ENCODE measurements at places on chromosomes 4 and X. TPM values are rescaled to one million over a fixed set of nuclear protein-coding genes. Genes with fewer than 3 reads are reported as not detected.

GRCh38 chr4:8730159-8730558 lies 137.6 kb downstream of the CPZ start:
- DNase-seq, result no peak

- DNase-seq, result no peak
Observed at GRCh38 chr4:52852711-52853110, 9.4 kb upstream of the RASL11B start.

PDZD4 gene
- total RNA-seq, result 0.70 TPM

- no peak for DNase-seq
Observed at GRCh38 chr4:113614414-113614813, 147.1 kb downstream of the CAMK2D start.

MAPK10 gene
- total RNA-seq, result 0.29 TPM

DNA sequence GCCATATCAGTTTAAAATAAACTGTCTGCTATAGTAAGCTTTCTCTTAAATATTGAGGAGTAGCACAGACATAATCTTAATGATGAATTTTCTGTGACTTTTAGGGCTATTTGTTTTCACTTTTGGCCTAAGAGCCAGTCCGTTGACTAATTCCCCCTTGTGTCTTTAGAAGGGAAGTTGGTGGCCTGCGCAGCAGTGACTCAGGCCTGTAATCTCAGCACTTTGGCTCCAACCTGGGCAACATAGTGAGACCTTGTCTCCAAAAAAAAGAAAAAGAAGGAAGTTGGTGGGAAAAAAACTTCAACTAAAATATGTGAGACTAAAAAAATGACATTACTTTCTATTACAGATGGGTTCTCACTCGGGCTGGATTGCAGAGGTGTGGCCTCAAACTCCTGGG lies 3.4 kb downstream of the NCAPG start:
- DNase-seq, result no peak

PI4K2B gene
- total RNA-seq, result 43.2 TPM

GRCh38 chr4:84809946-84810345 lies 156.5 kb downstream of the WDFY3 start:
- DNase-seq, result no peak

DNA sequence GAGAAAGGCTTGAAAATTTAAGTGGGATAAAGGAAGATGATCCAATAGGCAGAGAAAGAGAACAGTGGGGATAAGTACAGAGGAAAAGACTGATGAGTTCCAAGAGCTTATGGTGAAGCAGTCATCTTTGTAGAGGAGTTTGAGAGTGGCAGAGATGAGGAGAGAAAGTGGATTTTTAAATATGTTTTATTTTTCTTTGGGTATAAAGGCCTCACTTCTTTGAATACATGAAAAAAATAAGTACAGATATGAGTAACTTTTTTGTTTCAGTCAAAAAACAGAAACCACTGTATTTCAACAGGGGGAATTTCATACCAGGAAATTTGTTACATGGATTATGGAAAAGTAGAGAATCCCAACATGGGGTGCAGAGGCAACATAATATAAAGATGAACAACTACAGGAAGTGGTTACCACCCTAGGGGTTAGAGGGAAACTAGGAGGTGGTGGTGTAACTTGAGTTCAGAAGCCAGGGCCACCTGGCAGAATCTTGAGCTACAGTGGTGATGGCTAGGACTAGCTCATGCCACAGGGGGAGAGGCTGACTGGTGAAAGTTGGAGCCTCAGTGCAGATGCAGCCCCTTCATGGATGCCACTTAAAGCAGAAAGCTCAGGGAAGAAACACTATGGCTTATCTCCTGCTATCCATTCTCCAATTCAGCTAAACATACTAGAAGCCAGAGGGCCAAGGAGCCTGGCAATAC lies 3.4 kb upstream of the CYBB start:
- no peak for DNase-seq

GRCh38 chr4:120010646-120011045 lies 56.0 kb downstream of the MAD2L1 start:
- no peak for DNase-seq

DNA sequence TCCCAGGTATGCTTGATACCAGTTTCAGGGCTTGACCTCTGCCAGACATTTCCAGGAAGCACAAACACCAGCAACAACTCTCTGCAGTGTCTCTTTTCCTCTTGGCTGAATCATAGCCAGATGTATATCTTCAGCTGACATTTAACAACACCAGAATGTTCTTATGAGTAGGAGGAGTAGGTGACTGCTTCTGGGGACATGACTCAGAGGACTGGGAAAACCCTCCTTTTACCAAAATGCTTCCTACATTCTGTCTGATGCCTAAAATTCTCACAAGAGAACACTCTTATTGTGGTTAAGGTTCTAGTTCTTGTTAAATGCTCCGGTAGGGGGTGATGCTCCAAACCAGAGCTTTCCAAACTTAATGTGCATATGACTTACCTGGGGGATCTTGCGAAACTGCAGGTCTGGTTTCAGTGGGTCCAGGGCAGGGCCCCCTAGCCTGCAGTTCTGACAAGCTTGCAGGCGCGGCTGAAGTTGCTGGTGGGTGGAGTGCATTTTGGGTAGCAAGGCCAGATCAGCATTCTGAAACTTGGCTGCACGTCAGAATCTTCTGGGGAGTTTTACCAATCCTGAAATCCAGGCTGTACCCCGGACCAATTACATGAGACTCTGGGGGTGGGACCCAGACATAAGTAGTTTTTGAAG lies 329.3 kb upstream of the RPS6KA3 start:
- peak; percentile 52 for DNase-seq

DNA sequence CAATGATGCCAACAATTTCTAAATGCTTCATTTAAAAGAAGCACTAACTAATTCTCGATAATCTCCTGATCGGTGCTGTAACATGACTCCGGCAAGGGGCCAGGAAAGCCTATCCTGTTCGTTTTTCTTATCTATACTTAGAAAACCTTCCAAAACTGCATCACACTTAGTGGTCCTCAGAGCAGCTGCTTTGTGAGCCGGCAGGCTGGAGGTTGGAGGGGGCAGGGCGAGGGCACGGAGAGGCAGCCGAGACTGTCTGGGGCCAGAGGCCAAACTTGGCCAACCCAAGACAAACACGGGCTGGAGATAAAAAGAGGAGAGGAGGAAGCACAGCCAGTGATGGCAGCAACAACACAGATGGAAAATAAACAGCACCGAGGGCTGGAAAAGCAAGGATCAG lies 455.7 kb downstream of the BCOR start:
- DNase-seq, result no peak

GRCh38 chr4:126748736-126749135 lies 884.0 kb upstream of the INTU start:
- DNase-seq, result no peak

GRCh38 chr4:188492886-188493285 lies 353.6 kb downstream of the TRIML1 start:
- no peak for DNase-seq

DNA sequence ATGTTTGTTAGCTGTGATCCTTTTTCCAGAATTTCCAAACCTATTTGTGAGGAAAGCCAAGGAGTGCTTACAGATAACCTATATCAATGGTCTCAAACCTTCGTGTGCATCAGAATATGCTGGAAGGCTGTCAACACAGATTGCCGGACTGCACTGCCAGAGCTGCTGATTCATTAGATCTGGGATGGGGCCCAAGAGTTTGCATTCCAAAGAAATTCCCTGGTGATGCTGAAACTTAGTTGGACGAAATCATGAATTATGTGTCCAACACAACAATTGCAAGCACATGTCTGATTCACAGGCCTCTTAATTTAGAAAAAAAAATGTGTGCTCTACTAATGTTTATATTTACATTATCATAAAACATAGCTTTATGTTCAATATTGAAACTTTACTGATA lies 544.0 kb upstream of the AMOT start:
- DNase-seq, result no peak

GLUD2 gene
- 0.14 TPM for total RNA-seq

DNA sequence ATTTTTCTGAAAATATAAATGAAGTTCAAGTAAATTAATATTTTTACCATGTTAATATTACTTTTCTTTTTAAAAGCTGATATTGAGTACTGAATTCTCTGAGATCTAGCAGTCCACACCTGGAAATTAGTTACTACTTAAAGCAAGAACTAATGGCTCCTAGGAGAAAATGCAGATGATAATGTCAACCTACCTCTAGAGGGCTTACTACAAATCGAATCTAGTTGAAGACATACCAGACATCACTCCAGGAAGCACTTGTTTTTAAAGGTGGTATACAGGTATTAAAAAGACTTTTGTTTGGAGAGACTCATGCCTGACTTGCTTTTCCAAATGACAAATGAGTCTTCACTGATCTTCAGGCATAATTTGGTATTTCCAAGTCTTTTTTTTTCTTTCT lies 516.4 kb upstream of the BOD1L1 start:
- DNase-seq, result no peak

DNA sequence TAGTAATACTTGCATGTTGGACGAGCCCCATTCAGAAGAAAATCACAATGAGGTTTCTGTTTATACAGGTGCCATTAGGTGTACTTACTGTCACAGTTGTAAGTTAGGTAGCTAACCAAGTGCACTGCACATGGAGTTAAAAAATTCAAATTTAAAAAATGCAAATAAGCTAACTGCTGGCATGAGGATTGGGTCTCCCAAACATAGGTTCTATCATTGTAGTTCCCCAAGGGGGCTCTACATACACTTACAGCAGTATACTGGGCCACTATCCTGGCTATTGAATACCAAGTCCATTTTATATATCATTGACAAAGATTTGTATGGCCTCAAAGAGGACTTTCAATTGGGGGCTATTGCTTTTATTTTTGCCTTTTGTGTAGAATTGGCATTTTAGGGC lies 153.4 kb downstream of the FMR1NB start:
- no peak for DNase-seq

PAGE5 gene
- 1.5 TPM for total RNA-seq

DNA sequence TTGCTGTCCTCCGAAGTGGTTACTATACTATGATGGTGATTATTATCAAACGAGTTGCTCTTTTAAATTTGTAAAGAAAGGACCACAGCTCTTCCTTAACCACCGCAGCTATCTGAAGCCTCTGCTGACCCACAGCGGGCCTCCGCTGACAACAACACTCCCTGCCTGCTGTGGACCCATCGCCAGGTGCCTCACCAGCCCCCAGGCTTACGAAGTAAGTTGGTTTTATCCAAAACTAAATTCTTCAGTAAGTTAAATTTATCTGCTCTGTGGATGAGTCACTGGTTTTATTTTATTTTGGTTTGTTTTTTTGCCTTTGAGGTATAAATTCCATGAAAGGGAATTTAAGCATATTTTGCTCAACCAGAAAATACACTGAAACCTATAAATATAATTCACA lies 54.7 kb downstream of the SLC9A6 start:
- DNase-seq, result no peak

DNA sequence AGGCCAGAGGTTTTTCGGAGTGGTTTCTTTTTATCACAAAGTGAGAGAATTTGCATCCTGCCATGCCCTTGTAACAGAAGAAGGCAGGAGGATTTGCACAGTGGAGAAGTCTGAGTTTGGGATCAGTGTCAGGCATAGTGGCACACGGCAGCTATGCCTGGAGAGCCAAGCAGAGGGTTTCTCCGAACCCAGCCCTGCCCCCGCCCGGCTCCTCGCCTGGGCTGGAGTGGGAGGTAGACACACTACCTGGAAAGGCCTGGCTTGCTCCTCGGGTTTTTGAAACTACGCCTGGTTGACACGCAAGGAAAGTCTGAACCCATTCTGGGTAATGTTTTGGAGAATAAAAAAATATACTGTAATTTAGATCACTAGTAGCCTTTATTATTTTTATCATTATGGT lies 1653.6 kb upstream of the TENM3 start:
- DNase-seq, result no peak

DNA sequence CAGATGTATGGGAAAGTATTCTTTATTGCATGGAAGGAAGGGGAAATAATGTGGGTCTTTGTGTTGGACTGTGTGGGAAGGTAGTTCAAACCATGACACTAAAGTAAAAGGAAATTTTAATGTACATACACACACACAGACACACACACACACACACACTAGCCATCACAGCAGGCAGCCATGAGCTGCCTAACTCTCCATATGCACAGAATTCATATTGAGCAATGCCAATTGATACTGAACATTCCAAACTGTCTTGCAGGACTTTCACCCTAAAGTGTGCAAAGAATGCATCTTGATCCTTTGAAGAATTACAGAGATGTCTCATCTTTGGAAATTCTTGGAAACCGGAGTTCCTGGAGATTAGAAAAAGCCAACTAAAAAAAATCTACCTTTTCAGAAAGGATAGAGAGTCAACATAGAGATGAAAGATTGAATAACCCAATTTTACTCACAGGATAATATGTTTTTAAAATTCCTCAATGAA lies 120.6 kb upstream of the MBNL3 start:
- DNase-seq, result no peak

- DNase-seq, result no peak
Observed at GRCh38 chr4:79588679-79589078, 180.7 kb upstream of the GK2 start.

- no peak for DNase-seq
Observed at GRCh38 chr4:15148199-15148598, 145.9 kb downstream of the CPEB2 start.

DNA sequence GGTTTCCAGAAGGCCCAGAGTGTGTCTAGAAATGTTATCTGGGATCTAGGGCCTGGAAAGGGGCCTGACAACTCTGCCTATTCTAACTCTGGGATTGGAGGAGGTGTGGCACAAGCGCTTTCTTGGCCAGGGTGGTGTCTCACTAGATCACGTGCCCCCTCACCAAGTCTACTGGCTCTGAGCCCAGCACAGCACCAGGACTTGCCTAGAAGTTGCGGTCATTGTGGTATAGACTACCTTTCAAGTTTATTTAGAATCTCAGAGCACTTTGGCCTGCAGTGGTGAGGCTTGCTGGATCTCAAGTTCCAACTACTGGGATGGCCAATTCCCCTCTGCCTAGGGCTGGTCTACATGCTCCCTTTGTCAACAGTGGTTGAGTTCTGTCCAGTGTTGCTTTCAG lies 223.3 kb upstream of the MAGEB2 start:
- no peak for DNase-seq

MAGEA6 gene
- not detected for total RNA-seq

- DNase-seq, result no peak
Observed at GRCh38 chr4:69239557-69240168, 25.1 kb upstream of the UGT2B11 start.

- no peak for DNase-seq
Observed at GRCh38 chr4:104022831-104023230, 303.0 kb upstream of the TACR3 start.

NPY1R gene
- total RNA-seq, result not detected

DNA sequence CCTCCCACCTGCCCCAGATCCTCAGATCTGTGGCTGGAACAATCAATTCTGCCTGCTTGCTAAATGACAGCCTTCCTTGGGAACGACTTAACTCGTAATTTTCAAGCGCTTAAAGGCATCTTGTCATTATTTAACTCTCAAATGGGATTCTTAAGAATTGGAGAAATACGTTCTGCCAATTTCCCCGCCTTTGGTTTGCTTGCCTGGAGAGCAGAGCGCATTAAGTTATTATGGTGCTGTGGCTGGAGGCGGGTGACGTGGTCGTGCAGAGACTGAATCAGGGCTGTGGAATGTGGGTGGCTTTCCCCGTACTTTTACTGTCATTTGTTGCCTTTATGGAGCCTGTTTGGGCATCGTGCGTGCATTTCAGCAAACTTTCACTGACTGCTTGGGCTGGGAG lies 78.9 kb upstream of the PSAPL1 start:
- no peak for DNase-seq

- DNase-seq, result no peak
Observed at GRCh38 chrX:9919632-9920172, 47.5 kb upstream of the CLDN34 start.

- no peak for DNase-seq
Observed at GRCh38 chrX:17767734-17768133, 30.4 kb downstream of the SCML1 start.
